ENCODE measurements at places on chromosomes 6 and 20. TPM values are rescaled to one million over a fixed set of nuclear protein-coding genes. Genes with fewer than 3 reads are reported as not detected.

Gene NOP56
- polyA plus RNA-seq = 142 TPM

Gene PCK1
- 0.10 TPM for polyA plus RNA-seq

DNA sequence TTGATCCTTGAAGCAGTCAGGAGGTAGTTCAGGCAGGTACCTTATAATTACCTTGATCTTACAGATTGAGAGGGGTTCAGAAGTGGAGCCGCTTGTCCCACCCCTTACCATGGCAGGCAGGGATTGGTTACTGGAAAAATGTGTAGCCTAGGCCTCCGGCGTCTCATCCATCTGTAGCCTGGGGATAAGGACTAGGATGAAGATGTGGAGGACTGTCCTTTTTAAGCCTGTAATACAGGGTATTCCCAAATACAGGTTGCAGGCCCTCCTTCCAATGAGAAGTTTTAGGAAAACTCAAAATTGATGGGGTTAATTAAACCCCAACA is 2.8 kb downstream of the HMGA1 start:
- no peak for DNase-seq

DNA sequence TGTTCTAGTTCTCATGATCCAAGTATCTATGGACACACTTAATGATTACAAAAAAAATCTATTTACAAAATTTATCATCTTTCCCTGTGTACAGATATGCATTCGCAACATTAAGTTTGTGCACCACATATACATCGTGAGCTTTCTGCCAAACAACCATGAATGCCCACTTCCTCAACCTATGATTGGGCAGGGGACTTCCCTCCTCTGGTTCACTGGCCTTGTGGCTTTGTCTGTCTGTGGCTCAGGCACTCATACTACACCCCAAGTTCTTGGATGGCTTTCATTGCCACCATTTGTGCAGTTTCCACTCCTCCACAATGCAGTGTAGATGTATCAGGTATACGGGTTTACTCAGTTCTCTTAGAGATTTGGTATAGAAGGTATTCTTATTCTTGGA is 74.9 kb downstream of the HS3ST5 start:
- DNase-seq = no peak

Gene PRKN
- 3.9 TPM for polyA plus RNA-seq

Gene MYCT1
- 26.2 TPM for polyA plus RNA-seq

DNA sequence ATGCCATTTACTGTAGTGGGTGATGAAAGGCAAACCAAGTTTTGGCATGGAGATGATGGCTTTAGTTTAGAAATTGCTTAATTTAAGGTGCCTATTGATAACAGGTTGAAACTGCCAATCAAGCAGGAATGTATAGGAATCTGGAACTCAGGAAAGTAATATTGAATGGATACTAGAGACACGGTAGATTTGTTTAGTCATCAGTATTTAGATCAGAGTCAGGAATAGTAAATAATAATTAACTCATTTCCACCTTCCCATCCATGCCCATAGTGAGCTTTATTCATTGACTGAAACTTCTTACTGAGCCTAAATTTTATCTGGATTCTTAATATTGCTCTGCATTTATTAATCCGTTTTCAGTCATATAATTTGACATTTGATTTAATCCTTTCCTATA is 500.3 kb downstream of the NKAIN2 start:
- no peak for DNase-seq

Gene MUC21
- not detected for polyA plus RNA-seq

- DNase-seq = no peak
Measured at GRCh38 chr6:106528521-106528920, 100.8 kb downstream of the RTN4IP1 start.

DNA sequence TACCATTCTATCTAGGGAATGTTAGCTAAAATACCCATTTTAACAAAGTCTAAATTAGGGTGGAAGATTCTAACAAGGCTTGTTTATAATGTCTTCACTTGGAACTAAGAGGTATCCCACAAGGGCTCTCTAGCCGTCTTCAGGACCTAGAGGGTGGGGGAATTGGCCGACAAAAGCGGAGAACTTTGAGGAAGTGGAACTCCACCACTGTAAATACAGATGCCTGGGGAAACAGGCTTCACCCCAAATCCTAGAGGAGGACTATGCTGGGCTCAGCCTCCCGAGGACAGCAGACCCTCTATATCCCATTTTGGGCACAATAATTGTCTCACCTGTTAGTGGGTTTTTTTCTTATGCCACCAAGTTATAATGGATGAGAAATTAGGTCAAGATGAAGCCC is 58.0 kb upstream of the TFB1M start:
- no peak for DNase-seq

- no peak for DNase-seq
Measured at GRCh38 chr20:47361057-47361915, 4.8 kb upstream of the ZMYND8 start.

Measured in muscle of arm (tissue), 14 donors.